ENCODE measurements at places on chromosomes 2 and 18.
A peak's percentile ranks its signal among the peaks of the same experiment; 100 is the strongest.

DNA sequence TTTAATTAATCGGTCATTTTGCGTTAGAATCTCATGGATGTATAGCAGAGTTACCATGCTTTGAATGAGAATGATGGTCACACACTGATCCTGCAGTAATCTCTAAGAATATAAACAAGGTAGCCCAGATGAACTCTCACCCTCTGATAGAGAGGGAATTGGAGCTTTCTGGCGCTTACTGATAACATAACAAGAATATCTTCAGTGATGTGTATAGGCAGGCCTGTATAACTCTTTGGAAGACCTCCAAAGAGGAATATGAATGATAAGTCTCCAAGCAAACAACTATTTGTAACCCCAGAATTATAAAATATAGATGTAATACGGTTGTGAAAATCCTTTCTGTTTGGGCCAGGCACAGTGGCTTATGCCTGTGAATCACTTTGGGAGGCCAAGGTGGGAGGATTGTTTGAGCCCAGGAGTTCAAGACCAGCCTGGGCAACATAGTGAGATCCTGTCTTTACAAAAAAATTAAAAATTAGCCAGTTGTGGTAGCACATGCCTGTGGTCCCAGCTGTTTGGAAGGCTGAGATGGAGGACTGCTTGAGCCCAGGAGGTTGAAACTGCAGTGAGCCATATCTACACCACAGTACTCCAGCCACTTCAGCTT, 52.5 kb upstream of the LTBP1 start:
- DNase-seq = no peak

DNA sequence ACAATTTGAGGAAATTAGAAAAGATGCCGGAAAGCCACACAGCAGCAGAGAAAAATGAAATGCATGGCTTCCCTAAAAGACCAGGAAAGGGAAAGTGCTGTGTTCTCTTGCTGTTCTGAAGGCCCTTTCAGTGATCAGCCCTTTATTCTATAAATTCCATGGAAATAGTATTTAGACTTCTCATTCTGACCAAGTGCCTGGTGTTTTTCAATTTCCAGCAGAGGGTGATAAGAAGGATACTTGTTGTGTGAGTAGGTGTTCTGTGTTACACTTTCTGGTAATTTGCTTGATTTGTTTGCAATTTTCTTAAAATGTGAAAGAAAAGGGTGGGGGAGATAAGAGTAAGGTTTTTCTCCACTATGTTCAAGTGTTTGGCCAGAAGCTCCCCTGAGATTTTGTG, 504.5 kb downstream of the IRS1 start:
- no peak for DNase-seq

DNA sequence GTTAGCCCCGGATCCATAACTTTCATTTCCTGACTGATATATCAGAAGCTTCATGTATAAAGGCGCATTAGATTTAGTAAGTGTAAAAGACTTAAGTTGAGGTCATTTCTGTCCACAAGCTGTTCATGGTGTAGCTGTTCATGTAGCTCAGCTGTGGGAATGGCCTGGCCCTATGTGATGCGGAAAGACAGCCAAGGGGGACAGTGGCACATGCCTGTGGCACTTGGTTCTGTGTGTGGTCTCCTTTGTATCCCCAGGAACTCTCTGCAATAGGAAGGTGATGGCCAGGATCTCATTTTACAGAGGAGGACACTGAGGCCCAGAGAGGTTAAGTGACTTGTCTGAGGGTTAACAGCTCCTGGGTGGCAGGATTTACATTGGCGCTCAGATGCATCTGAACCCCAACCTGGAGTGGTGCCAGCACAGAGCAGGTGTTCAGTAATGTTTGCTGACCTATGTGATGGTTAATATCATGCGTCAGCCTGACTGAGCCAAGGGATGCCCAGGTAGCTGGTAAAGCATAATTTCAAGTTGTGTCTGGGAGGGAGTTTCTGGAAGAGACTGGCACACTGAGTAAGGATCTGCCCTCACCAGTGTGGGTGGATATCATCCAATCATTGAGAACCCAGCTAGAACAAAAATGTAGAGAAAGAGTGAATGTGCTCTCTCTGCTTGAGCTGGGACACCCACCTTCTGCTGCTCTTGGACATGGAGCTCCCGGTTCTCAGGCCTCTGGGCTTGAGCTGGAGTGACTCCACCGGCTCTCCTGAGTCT, 25.4 kb downstream of the HPCAL1 start:
- DNase-seq = no peak

- no peak for DNase-seq
Observed at GRCh38 chr18:54717673-54718407, 110.4 kb upstream of the RAB27B start.

GRCh38 chr18:32891797-32892196, 119.0 kb upstream of the KLHL14 start:
- DNase-seq = no peak

DNA sequence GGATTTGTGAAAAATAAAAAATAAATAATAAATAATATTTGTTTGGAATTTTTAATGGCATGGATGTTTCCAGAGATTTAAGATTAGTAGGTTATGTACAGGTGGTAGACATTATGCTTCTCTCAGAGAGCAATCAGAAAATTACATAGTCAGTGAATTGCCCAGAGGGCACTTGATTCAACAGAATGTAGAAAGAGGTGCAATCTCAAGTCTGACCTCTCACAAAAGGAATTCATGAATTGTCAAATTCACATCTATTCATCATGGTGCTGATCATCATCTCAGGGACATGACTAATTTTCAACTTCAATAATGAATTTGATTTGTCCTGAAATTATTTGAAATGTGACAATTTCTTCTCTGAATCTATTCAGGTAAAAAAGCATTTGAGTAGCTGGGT, 172.5 kb downstream of the PDE11A start:
- no peak for DNase-seq

DNA sequence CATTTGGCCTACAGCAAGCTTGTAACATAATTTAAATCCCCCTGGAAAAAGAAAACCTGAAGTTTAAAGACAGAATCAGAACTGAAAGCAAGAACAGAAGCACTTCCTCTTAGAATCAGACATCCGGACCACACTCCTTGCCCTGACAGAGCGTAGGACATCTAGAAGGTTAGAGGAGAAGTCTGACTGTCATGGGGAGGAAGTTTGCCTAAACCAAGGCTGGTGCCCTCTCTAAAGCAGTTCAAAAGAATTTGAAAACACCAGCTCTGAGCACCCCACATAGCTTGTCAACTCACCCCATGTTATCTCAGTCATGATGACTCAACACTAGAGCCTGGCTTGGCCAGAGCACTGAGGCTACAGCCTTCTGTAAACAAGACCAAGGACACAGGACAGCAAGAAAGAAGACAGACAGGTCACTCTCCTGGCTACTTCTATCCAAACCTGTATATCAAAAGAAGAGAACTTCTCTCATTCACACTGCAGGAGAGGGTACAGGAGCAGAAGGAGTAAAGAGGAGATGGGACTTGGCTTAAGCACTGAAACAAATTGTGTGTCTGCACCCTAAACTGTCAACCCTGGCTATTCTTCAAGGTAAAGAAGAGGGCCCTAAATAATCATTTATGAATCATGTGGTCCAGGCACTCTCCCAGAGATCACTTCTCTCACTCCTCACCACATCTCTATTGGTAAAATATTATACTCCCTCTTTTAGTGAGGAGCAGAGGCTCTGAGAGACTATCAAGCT, 198.6 kb downstream of the MEMO1 start:
- DNase-seq = no peak

GRCh38 chr2:56204556-56204955, 20.8 kb downstream of the CCDC85A start:
- no peak for DNase-seq

GRCh38 chr2:55107436-55107835, 57.2 kb upstream of the RTN4 start:
- DNase-seq = no peak

DNA sequence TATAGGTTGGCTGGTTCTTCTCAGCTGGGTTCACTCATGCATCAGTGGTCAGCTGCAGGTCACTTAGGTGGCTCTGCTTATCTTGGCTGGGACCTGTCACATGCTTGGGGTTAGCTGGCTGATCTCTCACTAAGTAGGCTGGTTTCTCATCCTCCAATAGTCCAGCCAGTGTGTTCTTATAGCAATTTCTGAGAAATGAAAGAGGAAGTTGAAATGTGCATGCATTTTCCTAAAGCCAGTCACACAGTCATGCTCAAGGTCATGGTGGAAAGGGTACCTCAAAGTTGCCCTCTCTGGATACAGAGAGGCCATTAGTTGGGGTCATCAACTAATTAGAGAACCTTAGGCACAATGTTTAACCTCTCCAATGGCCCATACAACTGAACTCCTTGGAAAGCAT, 64.4 kb downstream of the KLHL29 start:
- DNase-seq = no peak

- peak; percentile 75 for DNase-seq
Observed at GRCh38 chr2:171159372-171160118, 1.1 kb downstream of the TLK1 start.

DNA sequence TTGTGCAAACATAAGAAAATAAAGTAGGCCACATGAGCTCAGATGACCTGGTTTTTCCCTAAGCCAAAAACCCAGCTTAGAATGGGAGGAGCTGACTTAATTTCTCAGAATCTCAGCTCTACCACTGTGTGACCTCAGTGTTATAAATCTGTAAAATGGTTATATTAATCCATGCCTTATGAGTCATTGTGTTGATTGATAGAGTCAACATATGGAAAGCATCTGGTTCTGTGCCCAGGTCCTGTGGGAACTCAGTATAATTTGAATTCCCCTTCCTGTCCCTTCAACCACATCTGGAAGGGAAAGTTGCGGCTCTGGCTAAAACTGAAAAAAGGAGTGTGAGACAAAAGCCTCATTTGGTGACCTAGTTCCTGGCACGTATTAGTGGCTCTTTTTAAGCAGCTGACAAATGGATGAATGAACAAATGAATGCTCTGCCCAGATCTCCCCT, 25.7 kb downstream of the TMEM177 start:
- DNase-seq = no peak

DNA sequence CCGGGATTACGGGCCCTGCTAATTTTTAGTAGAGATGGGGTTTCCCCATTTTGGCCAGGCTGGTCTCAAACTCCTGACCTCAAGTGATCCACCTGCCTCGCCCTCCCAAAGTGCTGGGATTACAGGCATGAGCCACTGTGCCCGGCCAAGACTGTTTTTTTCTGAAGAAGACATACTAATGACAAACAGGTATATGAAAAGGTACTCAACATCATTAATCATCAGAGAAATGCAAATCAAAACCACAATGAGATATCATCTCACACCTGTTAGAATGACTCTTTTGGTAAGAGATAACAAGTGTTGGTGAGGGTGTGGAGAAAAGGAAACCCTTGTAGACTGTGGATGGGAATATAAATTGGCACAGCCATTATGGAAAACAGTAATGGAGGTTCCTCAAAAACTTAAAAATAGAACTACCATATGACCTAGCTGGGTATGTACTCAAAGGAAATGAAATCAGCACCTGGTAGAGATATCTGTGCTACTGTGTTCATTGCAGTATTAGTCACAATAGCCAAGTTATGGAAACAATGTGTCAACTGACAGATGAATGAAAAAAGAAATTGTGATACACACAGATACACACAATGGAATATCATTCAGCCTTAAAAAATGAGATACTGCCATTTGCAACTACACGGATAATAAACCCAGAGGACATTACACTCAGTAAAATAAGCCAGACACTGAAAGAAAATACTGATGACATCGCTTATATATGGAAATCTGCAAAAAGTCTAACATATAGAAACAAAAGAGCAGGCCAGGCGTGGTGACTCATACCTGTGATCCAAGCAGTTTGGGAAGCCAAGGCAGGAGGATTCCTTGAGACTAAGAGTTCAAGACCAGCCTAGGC, 20.8 kb downstream of the SOS1 start:
- no peak for DNase-seq

DNA sequence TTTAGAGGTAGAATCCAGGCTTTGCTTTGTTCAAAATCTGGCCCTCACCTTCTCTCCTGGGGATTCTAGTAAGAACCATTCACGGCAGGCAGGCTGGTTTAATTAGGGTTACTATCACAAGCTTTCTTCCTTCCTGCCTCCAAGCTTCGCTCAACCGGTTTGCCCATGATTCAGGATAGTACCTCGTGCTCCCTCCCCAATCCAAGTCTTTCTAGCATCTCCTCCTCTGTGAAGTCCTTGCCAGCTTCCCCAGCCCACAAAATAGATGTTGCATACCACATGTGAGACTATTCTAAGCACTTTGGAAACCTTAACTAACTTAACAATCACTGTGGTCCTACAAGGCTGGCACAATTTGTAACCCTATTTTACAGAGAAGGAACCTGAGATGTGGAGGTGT, 135.1 kb downstream of the SOCS6 start:
- no peak for DNase-seq

DNA sequence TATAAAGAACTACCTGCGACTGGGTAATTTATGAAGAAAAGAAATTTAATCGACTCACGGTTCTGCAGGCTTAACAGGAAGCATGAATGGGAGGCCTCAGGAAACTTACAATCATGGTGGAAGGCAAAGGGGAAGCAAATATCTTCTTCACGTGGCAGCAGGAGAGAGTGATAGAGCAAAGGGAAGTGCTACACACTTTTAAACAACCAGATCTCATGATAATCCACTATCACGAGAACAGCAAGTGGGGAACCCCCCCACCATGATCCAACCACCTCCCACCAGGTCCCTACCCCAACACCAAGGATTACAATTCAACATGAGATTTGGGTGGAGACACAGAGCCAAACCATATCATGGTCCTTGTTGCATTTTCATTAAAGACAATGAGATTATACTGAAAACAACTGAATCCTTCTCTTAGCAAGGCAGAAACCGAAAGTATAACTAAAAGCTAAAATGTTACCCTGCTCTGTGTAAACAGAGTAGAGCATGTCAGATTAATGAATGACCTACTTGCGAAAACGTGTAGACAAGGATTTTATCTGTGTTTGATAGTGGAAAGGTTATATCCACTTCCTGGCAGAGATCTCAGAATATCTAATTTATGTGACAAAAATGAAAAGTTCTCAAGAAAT, 60.1 kb upstream of the RBBP8 start:
- no peak for DNase-seq

- DNase-seq = no peak
Observed at GRCh38 chr2:133955169-133955568, 298.7 kb upstream of the MGAT5 start.

DNA sequence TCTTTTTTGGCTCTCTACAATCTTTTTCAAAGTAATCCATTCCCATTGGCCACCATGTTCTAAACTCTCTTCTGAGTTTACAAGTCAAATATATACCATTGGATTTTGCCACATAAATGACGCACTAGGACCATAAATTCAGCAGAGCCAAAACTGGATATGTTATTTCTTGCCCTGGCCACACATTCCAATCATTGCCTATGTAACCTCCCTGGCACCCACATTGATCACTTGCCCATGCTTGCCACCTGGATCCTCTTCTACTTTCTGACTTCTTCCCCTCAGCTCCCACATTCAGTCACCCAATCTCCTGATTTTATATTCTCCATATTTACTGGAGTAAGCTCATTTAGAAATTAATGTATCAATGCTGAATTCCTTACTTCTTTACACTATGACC, 5.1 kb upstream of the ZC3H15 start:
- DNase-seq = no peak

GRCh38 chr2:227052879-227053278, 111.1 kb downstream of the COL4A4 start:
- DNase-seq = no peak

DNA sequence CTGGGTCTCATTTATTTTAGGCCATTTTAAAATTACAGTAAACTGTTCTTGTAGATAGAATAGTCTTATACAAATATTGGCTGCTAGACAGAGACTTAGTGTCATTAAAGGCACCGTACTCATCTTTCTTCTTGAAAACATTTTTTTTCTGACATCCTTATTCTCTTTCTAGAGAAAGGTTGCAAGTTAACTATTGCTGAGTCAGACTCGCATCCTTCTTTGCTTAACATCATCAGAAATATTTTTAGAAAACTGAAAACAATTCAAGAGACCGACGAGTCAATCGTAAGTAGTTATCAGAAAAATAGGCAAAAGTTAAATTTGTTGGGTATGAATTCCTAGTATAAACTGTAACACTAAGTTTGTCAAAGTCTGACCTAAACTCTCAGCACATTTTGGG, 72.2 kb downstream of the HNMT start:
- no peak for DNase-seq

Data from C1 segment of cervical spinal cord (tissue), 14 donors.